Transverse colon (tissue), 4 donors: ENCODE measurements at places on chromosomes 16 and 17. TPM values are rescaled to one million over a fixed set of nuclear protein-coding genes. Genes with fewer than 3 reads are reported as not detected.

DNA sequence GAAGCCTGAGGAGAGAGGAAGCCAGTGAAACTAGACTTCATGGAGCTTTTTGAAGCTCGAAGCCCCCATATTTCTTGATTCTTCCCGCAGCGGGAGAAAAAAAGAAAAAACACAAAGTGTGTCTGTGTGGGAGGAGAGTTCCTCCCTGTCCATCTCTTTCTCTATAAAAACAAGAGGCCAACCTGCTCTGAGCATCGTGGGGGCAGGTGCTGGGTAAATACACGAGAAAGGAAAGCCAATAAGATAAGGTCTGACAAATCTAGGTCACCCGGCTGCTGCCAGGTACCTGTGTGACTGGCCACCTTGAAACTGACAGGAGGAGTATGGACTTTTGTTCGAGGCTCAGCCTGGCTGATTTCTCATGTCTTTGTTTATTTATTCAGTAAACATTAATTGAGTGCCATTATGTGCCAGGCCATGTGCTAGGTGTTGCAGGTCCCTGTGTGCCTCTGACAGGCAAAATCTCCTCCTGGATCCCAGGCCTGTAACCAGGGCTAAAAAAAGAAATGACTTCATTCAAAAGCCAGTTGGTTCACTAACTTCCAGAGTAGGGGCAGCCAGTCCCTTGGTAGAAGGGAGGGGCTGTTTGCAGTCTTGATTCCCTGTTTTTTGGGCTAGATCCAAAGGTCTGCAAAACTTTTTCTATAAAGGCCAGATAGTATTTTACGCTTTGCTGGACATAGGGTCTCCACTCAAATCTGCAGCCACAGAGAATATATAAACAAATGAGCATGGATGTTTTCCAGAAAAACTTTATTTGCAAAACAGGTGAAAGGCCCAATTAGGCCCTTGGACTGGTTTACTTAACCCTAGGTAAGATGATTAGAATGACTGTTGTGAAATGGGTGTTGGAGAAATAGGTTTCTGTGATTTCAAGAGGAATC, 35.6 kb downstream of the YPEL2 start:
- DNase-seq: peak; percentile 77

DNA sequence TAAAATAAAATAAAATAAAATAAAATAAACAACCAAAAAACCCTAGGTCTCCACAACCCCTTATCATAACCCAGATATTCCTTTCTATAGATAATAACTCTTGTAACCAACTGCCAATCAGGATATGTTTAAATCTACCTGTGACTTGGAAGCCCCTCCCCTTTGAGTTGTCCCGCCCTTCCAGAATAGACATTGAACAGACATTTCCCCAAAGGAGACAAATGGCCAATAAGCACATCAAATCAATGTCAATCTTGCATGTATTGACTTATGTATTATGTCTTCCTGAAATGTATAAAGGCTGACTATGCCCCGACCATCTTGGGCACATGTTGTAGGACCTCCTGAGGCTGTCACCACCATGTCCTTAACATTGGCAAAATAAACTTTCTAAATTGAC, 1.5 kb upstream of the MAPK7 start:
- no peak for DNase-seq

DNA sequence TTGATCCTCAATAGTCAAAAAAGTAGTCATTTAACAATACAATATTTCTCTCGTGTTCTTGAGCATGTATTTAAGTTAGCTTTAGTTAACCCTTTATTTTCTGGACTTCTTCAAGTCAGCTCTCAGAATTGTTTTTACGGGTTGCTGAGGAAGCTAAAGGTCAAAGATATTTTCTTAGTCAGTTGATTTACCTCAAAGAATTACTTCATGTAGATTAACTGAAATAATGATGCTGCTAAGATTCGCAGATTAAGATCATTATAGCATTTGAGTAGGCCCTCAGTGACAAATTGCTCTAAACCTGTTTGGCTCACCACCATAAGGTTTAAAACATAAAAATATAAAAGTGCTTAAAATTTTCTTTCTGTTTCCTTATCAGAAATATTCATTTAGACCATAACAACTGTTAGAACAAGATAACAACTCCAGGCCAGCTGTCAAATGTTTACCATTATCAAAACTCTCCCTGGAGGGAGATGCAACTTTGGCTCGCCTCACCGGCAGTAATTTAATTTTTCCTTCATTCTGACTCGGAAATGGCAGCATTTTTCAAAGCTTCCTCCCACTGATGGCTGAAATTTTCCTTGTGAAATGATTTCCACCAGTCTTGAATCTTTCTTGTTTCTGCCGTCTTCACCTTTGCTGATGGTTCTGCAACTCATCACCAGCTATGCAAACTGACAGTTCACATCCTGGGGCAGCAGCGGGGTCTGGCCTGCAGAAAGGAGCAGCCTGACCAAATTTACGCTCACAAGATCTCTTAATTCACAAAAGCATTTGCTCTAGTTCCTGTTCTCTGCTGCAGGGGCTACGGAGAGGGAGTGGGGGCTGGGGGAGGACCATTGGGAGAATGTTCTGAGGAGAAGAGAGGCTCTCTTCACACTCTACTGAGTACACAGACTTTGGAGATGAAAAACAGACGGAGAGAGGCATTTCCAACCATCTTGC, 254.8 kb upstream of the TBX2 start:
- DNase-seq: no peak

GRCh38 chr16:78269256-78269655, 169.8 kb downstream of the WWOX start:
- no peak for DNase-seq

GRCh38 chr17:47700471-47701449, 6.8 kb downstream of the TBKBP1 start:
- DNase-seq: no peak

- DNase-seq: no peak
Observed at GRCh38 chr16:29653471-29653870, 9.6 kb upstream of the SPN start.

JUP gene
- 595 TPM for total RNA-seq

GRCh38 chr17:78967782-78968362, 11.9 kb downstream of the LGALS3BP start:
- no peak for DNase-seq

GRCh38 chr17:3796110-3796821, 4.7 kb downstream of the ITGAE start:
- peak; percentile 57 for DNase-seq

DNA sequence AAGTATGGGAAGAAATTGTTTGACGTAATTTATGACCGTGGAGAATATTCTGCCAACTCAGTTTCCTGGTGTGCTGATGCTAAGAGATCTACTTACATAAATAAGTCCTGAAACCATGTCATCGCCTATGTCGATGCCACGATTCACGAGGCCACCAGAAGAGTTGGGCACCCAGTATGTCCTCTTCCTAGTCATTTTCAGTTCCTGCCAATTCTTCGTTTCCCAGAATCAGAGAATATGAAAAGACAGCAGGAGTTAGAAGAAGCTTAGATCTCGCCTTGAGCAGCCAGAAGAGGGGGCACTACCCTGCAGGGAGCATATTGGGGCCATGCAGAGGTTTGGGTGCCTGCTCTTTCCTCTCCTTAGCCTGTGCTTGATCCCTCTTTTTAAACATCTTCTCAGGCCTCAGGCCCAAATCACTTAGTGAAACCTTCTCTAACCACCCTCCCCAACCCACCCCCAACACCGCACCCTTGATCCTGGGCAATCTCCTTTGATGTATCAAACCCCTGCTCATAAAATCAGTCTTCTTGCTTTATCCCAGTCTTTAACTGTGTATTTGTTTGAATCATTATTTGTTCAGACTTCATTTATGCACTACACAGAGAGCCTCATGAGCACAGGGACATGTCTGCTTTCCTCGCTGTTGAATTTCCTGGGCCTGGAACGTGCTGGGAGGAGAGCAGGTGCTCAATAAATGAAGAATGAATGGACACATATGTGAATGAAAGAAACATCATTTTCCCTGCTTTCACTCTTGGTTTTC, 12.2 kb upstream of the LONP2 start:
- DNase-seq: peak; percentile 30

DNA sequence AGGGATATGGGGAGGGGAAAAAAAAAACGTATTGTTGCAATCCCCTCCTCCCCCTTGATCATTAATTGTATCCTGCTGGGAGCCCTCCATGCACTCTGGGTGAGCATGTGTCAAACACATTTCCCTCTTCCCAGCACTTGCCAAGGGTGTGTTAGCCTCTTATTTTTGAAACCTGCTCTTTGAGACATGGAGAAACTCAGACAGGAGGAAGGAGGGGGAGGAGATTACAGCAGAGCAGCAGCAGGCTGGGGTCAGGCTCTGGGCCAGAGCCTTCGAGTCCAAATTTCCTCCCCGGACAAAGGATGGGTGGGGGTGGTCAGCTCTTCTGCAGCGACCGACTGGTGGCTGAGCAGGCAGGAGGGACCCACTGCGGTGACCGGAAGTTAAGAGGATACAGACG, 64.7 kb downstream of the SOX9 start:
- DNase-seq: no peak

DNA sequence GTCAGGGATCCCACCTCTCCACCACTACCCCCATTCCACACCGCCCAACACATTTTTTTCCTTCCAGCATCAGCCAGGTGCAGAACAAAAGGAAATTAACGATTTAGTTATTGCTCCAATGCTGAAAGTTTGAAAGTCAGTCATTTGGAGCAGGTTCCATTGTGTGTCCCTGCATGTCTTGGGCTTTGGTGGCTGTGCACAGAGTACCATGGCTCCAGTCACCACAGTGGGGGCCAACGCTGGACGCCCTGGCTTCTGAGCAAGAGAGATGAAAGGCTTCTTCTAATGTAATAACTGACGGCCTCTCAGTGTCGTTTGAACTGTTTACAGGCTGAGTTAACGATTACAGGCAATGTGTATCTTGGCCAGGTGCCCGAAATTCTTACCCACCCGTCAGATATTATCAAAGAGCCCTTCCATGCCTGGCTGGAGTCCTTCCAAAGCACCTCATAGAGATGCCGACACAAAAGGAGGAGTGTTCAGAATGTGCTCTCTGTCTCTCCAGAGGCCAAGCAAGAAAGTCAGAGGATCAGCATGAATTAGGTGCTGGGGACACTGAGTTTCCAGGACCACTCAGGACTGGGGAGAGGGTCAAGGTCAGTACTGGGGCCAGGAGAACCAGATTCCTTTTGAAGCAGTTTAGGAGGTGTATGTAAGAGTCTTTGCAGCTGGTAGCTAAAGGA, 25.9 kb downstream of the RNF43 start:
- DNase-seq: peak; percentile 93

DNA sequence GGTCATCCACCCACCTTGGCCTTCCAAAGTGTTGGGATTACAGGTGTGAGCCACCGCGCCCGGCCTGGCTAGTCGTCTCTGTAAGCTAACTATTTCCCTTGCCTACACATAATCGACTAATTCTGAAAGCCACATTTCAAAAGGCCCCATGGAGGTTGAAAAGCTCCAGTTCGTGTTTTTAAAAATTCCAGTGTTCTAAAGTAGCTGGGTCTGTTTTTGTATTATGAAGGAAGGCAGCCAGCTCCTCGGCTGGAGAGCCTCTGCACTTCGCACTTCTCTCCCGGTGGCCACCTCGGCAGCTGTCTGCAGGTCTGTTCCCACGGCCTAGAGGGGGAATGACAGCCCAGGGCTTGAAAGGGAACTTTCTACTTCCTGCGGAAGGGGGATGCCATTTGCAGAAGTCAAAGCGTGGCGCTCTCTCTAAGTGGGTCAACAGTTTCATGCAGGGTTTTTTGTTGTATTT, 16.9 kb downstream of the HASPIN start:
- peak; percentile 28 for DNase-seq

SLC22A31 gene
- 1.3 TPM for total RNA-seq

DNA sequence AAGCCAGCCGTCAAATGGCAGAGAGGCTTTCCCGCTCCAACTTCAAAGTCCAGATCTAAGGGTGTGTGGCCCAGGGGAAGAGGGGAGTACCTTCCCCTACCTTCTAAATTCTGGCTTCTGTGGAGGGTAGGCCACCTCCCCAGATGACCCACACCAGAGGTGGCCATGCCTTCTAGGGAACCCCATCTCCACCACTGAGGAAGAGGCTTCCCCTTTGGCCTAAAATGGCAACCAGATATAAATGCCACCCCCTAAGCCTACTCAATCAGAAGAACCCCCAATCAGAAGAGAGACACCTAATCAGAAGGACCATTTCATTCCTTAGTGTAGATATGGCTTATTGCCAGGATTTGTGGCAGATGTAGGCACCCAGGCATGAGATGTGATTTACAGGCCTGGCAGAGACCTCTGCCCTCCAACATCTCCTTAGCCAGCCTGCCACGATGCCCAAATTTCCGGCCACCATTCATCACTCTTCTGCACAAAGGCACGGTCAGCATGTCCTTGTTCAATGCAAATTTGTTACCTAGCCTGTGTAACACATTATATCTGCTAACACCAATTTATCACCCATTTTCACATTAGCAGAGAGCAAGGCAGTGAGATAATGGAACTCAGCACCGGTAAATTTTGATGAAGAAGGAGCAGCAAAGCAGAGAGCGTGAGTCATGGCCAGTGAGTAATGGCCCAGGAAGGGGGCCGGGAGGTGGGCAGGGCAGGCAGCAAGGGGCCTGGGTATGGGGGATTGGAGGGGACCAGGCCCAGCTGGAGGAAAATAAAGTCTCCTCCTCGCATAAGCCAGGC, 1.2 kb upstream of the MGAT5B start:
- DNase-seq: no peak

GRCh38 chr16:86874141-86874540, 295.8 kb downstream of the FOXL1 start:
- no peak for DNase-seq

DNA sequence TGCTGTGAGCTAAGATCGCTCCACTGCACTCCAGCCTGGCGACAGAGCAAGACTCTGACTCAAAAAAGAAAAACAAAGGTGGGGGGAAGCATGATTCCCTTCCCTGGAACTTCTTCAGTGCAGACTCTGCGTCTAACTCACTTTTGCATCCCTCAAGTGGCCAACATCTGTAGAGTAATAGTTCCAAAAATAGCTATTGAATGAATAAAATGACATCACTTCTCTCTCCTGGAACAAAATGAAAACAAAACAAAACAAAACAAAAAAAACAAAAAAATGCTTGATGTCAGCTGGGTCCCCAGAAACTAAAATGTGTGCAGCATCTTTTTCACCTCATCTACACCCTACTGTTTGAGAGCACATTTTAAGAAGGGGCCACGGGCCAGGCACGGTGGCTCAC, 197.7 kb upstream of the NOG start:
- no peak for DNase-seq

DNA sequence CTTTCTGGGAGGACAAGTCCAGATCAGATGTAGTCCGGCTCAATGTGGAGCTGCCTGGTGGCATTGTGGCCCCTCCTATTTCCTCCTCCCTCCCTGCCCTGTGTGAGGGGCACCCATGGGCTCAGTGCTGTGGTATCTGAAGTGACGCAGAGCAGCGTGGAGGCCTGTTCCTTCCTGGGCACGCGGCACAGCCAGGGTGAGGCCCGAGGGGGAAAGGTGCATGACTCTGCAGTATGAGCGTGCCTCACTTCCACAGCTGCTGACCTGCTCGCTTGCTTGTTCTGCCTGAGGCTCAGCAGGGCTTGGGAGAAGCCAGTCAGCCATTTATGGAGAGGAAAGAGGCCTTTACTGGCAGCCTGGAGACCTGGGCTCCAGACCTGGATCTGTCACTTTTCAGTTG, 11.7 kb downstream of the TMEM238L start:
- peak; percentile 58 for DNase-seq

PRRT2 gene
- 1.4 TPM for total RNA-seq

GRCh38 chr17:37766971-37767370, 22.1 kb upstream of the HNF1B start:
- DNase-seq: no peak

SLC12A3 gene
- total RNA-seq: not detected

TEKT5 gene
- total RNA-seq: 2.5 TPM

CDIPT gene
- total RNA-seq: 58.5 TPM

GRCh38 chr17:12410717-12411116, 255.0 kb upstream of the MYOCD start:
- no peak for DNase-seq

ACSM3 gene
- 22.7 TPM for total RNA-seq

NRN1L gene
- total RNA-seq: 2.5 TPM
